ENCODE measurements at places on chromosomes 12 and 14. TPM values are rescaled to one million over a fixed set of nuclear protein-coding genes. Genes with fewer than 3 reads are reported as not detected.

DNA sequence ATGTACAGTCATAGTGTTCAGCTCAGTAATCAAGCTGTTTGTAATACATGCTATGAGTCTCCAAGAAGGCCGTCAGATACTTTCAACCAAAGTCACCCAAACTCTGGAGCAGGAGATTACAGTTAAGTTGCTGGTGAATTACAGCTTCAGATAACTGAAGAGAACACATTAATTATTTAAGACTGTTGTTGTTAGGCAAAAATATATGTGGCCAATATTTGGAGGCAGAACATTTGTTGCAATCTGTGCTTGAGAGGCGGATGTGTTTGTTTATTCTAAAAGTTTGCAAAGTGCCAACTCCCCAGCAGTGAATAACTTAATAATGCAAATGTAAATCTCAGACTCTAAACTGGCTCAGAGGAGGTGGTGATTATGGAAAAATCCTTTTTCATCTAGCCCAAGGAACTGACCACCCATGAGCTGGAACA, 300.7 kb upstream of the TBX3 start:
- DNase-seq: no peak

Gene PPP2R5C
- total RNA-seq: 138 TPM

Gene TGM1
- 0.05 TPM for total RNA-seq

- DNase-seq: peak; percentile 93
Measured at GRCh38 chr12:42705863-42706262, 116.3 kb upstream of the PRICKLE1 start.

- no peak for DNase-seq
Measured at GRCh38 chr14:52349731-52350130, 35.6 kb downstream of the PTGER2 start.

- peak; percentile 34 for DNase-seq
Measured at GRCh38 chr14:80364274-80364673, 153.0 kb upstream of the DIO2 start.

Gene CIT
- 43.7 TPM for total RNA-seq

GRCh38 chr12:131922772-131923171, 6.3 kb upstream of the PUS1 start:
- DNase-seq: no peak

Data from SJCRH30 (cell line).